Vagina (tissue), 2 donors: ENCODE measurements at places on chromosomes 7 and 10. TPM values are rescaled to one million over a fixed set of nuclear protein-coding genes. Genes with fewer than 3 reads are reported as not detected.

AOC1 gene
- not detected for total RNA-seq

LBX1 gene
- total RNA-seq, result not detected

SCIN gene
- total RNA-seq, result 0.74 TPM

SHH gene
- total RNA-seq, result 0.25 TPM

SYT15 gene
- total RNA-seq, result 5.4 TPM

CELF2 gene
- 54.3 TPM for total RNA-seq

WNT8B gene
- total RNA-seq, result not detected

VAX1 gene
- not detected for total RNA-seq

GRCh38 chr10:5416981-5417380 is 4.6 kb downstream of the NET1 start:
- H3K27ac ChIP-seq, result no peak overlapping the region
- DNase-seq, result no peak
- no peak overlapping the region for H3K4me3 ChIP-seq
- peaks cover 10% of the 10 kb centered on the region for H3K4me1 ChIP-seq
- no peaks in the 10 kb centered on the region for H3K27me3 ChIP-seq

DNA sequence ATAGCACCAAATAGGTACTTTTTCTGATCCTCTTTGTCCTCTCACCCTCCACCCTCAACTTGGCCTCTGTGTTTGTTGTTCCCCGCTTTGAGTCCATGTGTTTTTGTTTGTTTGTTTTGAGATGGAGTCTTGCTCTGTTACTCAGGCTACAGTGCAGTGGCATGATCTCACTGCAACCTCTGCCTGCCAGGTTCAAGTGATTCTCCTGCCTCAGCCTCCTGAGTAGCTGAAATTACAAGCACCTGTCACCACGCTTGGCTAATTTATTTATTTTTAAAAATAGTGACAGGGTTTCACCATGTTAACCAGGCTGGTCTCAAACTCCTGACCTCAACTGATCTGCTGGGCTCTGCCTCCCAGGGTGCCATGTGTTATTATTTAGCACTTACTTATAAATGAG is 5.3 kb downstream of the ZNF273 start:
- DNase-seq, result no peak
- H3K27me3 ChIP-seq, result no peaks in the 10 kb centered on the region
- H3K4me3 ChIP-seq, result no peak overlapping the region
- H3K36me3 ChIP-seq, result no peaks in the 10 kb centered on the region

DNA sequence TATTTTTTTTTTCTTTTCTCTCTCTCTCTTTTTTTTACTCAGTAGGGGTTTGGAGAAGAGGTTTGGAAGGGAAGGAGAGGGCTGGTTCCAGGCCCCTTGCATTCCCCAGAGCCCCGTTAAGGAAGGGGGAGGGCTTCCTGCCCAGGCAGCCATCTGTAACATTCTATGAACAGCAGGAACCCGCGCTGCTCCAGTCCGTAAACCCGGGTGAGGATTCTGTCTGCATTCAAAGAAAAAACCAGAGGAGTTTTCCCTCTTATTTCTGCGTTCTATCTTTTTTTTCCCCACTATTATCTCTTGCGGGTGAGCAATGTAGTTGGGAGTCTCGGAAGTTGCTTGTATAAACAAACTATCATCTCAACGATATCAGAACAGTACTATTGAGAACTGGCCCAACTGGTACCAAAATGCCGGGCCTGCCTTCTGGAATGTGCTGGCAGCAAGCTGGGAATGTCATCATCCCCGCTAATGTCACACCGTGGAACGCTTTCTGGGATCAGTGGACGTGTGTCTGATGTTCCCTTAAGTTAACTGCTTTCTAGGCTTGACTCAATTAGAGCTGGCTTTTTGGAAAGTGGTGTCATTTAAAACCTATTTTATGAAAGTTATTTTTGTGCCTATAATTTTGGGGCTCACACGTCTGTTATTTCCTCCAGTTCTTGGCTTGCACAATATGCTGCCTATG is 153.1 kb upstream of the MEOX2 start:
- H3K27ac ChIP-seq, result peak overlapping the region; percentile 66
- H3K27me3 ChIP-seq, result no peaks in the 10 kb centered on the region
- no peak for DNase-seq
- H3K36me3 ChIP-seq, result no peaks in the 10 kb centered on the region
- H3K4me3 ChIP-seq, result peak overlapping the region; percentile 26

GRCh38 chr10:95520617-95521016 is 40.6 kb downstream of the SORBS1 start:
- no peaks in the 10 kb centered on the region for H3K27me3 ChIP-seq
- H3K27ac ChIP-seq, result no peak overlapping the region
- H3K4me3 ChIP-seq, result no peak overlapping the region

DNA sequence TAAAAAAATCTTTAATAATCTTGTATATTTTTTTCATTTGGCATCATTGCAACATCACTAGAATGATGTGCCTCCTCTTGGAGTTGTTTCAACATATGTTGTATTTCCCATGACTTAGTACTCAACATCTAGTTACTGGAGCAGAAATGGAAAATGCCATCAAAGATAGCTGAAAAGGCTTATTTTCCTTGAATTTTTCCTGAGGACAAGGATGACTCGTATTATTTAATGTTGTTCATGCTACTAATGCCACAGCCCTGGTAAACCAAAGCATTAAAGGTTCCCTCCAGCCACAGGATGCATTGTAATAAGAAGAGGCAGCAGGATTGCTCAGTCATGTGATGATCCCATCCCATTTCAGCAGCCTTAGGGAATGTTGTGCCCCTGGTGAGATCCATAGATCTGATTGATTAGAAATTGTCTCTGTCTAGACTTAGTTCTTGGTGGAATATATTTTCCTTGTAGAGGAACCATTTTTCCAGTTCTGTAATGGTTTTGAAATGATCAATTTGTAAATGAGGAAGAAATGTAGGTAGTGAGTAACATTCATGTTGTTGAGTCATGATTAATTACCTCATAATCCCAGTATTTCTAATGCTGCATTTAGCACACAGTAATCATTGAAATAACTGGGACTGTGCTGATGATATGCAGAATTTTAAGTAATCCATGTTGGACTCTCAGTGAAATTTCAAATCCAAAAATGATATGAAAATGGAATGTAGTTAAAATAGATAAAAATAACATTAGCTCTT is 91.3 kb upstream of the SMIM30 start:
- H3K36me3 ChIP-seq, result no peaks in the 10 kb centered on the region
- no peak for DNase-seq
- no peak overlapping the region for H3K4me3 ChIP-seq
- H3K27ac ChIP-seq, result no peak overlapping the region
- no peaks in the 10 kb centered on the region for H3K4me1 ChIP-seq

DNA sequence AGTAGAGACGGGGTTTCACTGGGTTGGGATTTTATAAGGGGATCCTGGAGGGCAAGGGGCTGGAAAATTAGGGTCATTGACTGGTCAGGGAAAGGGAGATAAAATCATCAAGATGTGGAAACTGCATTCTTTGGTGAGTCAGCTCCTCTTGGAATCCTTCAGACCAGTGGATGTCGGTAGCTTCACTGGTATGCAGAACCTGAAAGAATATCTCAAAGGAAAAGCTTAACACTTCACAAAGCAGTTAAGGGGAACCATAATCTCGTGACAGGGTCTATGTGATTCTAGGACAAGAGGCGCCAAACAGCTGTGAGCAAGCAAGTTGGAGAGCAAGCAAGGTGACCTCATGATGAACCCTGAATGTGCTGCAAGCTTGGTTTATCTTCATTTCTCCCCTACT is 634.7 kb upstream of the AUTS2 start:
- H3K27me3 ChIP-seq, result no peaks in the 10 kb centered on the region
- H3K27ac ChIP-seq, result no peak overlapping the region
- H3K36me3 ChIP-seq, result no peaks in the 10 kb centered on the region
- no peak overlapping the region for H3K4me3 ChIP-seq

DNA sequence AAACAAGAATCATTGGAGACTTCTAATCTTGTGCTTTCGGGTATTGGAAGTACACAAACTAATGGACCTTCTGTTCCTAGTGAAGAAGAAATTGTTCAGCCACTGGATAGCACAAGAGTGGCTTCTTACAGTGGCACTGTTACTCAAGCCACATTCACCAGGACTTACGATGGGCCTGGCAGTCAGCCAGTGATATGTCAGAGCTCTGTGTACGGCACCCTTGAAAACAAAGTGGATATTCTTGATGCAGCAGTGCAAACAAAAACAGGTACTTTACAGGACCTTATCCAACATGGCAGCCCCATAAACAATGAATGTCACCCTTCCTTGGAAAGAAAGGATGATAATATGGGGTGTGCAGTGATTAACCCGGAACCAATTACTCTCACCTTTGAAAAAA is 61.6 kb downstream of the TASOR2 start:
- H3K27ac ChIP-seq, result no peak overlapping the region
- H3K4me1 ChIP-seq, result no peaks in the 10 kb centered on the region
- no peak overlapping the region for H3K4me3 ChIP-seq
- no peaks in the 10 kb centered on the region for H3K27me3 ChIP-seq
- DNase-seq, result no peak

DNA sequence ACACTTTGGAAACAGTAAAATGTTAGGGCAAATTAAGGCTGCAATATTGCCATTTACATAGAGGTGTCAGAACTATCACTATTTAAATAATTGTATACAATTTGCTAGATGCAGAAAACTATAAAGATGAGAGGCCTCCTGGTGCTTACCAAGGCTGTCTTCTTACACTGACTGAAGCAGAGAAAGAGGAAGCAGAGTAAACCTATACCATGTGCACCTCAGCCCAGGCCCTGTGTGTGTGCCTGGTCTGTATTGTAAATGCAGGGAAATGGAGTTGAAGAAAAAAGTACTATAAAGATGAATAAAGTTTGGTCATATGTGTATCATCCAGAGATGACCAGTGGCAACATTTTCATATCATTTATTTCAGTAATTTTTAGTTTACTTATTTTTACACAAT is 29.2 kb downstream of the ELMO1 start:
- peaks cover 23% of the 10 kb centered on the region for H3K4me1 ChIP-seq
- no peaks in the 10 kb centered on the region for H3K27me3 ChIP-seq
- DNase-seq, result no peak
- H3K27ac ChIP-seq, result no peak overlapping the region
- no peak overlapping the region for H3K4me3 ChIP-seq

- no peak overlapping the region for H3K4me3 ChIP-seq
- no peak overlapping the region for H3K27ac ChIP-seq
- H3K27me3 ChIP-seq, result no peaks in the 10 kb centered on the region
Measured at GRCh38 chr10:15262036-15262713, 93.7 kb upstream of the NMT2 start.

DNA sequence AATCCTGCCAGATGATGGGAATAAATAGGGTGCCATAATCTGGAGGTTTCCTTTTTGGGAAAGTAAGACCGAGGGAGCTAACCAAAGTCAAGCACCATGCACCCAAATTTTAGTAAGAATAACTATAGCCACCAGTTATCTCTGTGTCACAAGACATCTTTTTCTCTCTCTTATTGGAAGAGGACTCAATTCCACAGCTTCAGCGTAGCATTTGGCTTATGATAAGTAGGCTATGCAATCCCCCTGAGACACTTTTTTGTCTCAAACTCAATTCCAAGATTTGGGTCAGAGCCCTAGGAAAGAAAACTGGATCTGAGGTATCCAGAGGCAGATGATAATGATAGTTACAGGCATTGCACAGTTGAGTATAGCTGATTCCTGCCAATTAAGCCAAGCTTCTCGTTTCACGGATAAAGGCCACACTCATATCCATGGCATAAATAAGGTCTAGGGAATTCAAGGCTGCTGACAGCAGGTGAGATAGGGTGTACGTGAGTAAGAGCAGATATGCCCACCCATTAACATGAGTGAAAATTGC is 425.2 kb upstream of the CNTNAP2 start:
- no peak overlapping the region for H3K27ac ChIP-seq
- H3K27me3 ChIP-seq, result no peaks in the 10 kb centered on the region
- no peak overlapping the region for H3K4me3 ChIP-seq
- DNase-seq, result no peak

GRCh38 chr10:118735294-118735693 is 19.5 kb downstream of the CACUL1 start:
- H3K4me3 ChIP-seq, result no peak overlapping the region
- H3K27ac ChIP-seq, result no peak overlapping the region
- H3K4me1 ChIP-seq, result peaks cover 77% of the 10 kb centered on the region
- DNase-seq, result no peak
- H3K27me3 ChIP-seq, result no peaks in the 10 kb centered on the region

- H3K4me1 ChIP-seq, result peaks cover 34% of the 10 kb centered on the region
- H3K36me3 ChIP-seq, result peaks cover 44% of the 10 kb centered on the region
- no peak overlapping the region for H3K27ac ChIP-seq
- no peak for DNase-seq
Measured at GRCh38 chr7:6640246-6640721, 3.2 kb downstream of the ZNF316 start.

DNA sequence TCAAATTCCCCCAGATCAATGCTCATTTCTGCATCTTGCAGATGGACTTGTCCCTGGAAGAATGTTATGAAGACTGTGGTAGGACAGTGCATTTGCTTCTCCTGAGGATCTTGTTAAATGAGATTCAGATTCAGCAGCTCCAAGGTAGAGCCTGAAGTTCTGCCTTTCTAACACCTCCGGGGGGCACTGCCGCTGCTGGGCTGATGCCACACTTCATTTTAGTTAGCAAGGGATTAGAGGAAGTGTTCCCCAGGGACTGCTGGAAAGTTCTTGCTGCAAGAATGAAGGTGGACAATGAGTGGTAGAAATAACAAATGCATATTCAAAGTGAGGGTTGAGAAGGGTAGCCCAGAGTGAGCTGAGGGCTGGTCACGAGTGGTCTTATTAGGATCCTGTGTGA is 434.3 kb upstream of the AKR1E2 start:
- no peak overlapping the region for H3K27ac ChIP-seq
- no peaks in the 10 kb centered on the region for H3K27me3 ChIP-seq
- no peaks in the 10 kb centered on the region for H3K4me1 ChIP-seq
- H3K4me3 ChIP-seq, result no peak overlapping the region

- H3K36me3 ChIP-seq, result no peaks in the 10 kb centered on the region
- H3K4me3 ChIP-seq, result no peak overlapping the region
- H3K4me1 ChIP-seq, result no peaks in the 10 kb centered on the region
- no peak overlapping the region for H3K27ac ChIP-seq
- DNase-seq, result no peak
Measured at GRCh38 chr10:121411004-121411403, 187.2 kb downstream of the FGFR2 start.

DNA sequence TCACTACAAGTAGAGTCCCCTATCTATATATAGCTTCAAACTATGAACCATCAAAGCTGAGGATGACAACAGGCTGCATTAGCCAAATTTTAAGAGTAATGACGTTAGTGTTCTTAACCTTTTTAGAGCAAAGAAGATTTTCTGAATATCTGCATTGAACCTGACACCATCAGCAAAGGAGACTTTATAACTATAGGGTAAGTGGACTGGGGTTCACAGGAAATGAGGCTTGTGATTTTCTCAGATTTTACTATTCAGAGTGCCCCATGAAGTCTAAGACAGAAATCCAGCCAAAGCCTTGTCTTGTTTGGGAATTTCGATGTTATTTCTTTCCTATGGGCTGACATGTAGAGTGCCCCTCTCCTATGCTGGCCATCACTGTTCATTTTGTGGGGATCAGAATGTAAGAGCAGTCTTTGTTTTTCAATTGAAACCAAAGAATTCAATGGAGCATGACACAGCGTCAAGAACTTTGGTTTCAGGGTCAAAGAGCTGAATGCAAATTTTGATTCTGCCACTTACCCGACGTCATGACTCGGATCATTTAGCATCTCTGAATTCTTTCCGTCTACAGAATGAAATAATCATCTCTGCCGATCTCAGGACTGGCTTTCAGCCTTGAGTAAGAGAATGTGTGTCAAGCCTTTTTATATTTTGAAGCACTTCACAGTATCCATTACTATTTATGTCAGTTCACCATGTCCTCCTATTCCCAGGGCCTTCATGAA is 52.7 kb downstream of the DENND11 start:
- H3K27ac ChIP-seq, result no peak overlapping the region
- H3K4me1 ChIP-seq, result no peaks in the 10 kb centered on the region
- H3K4me3 ChIP-seq, result no peak overlapping the region
